ENCODE measurements at places on chromosomes 2 and 18.

GRCh38 chr2:236748385-236748784 is 178.8 kb downstream of the ACKR3 start:
- DNase-seq = no peak

DNA sequence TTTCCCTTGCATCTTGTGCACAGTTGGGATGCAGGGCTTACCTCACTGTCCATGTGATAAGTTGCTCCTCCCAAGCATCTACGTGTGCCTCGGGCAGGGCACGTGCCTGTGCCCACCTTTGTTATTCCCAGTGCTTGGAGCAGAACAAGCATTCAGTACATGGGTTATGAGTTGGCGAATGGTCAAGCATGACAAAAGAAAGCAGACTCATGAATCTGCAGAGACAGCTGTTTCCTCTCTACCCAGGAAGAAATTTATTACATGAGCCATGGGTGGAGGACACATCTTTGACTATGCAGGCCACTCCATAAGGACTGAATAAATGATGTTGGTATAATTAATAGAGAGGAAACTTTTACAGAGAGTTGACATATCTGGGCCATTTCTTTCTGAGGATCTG is 127.8 kb downstream of the TPGS2 start:
- DNase-seq = no peak

DNA sequence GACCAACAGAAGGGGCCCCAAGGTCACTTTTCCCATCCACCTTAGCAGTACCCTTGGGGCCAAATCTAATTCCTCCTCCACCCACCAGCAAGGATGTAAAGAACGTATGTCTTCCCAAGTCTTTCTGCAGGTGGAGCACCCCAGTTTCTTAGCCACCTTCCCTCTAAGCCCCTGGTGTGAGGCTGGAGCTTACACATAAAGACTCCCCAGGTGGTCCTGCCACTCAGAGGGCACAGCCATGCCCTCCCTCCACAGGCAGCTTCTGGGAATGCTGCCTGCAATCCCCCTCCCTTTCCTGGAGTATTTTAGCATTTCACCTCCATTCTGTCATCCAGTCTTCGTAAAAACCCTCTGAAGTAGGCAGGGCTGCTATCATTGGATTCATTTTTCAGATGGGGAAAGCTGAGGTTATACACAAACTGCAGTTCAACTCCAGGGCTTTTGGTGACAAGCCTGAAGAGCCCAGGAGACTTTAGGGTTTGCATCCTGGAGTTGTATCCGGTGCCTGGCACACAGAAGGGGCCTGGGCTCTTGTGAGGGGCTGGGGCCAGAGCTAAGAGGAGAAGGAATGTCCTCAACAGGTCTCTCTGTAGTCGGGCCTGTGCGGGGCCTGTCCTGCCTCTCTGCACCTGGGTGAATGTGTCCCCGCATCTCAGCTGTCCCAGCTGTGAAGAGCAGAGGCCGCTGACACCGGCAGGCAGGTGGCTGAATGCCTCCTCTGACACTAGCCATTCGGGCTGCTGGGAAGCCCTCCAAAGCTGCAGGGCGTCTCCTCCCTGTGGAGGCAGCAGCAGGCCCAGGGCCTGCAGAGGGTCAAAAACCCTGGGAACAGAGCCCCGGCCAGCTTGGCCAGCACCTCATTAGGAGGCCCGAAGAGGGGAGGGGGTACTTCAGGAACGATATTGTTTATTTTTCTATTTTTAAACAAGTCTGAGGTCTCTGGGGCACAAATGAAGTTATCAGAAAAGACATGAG is 27.6 kb downstream of the CIB4 start:
- DNase-seq = no peak

DNA sequence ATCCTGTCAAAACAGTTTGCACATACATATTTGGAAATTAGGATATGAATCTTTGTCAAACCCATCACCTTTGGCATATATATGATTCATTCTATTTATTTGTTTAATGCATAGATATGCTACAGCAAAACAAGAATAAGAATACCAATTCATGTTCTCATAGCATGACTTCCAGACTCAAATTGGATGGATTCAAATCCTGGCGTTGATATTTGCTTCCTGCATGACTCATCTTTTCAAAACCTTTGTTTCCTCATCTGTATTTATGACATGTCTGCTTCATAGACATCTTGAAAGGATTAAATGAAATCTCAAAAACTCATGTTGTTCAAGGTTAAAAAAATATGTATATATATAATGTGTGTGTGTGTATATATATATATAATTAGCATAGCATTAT is 261.3 kb downstream of the MBD5 start:
- DNase-seq = no peak

DNA sequence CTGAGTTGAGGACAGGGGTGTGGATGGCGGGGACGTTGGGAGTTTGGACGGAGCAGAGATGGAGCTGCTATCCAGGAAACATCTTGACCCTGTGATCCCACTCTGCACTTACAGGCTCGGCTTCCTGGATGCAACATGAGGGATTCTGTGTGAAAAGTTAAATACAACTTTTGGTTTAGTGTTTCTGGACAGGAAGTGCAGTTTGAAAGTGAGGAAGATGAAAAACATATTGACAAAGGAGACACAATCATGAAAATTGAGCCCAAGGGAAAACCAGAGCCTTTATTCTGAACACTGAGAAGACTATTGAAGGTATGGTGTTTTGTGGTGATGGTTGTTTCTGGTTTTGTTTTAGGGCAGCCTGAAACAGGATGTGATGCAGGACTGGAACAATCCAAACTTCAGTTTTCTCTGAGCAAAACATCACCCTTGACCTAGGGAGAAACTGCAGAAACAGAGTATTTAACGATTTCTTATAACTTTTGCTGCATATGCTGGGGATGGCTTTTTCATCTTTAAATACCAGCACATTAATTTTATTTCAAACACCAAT is 76.5 kb upstream of the RFX8 start:
- DNase-seq = no peak

GRCh38 chr2:11292464-11293255 is 51.8 kb downstream of the ROCK2 start:
- peak; percentile 59 for DNase-seq

DNA sequence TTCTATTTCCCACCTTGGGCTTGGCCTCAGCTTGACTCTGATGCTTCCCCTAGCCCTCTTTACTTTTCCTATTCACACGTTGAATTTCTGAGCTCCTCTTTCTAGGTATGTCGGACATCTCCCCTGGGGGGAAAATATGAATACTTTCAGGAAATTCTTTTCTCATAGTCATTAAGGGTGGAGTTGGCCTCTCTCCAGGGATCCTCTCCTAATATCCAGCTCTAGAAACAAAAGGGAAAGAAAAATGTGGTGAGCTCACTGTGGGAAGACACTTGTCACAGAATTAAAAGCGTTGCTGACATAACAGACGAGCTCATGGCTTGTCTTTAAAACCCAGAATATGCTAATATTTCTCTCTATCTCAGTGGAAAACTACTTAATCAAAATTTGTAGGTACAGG is 132.7 kb upstream of the MEX3C start:
- DNase-seq = no peak

- DNase-seq = no peak
Observed at GRCh38 chr2:120988051-120988699, 252.5 kb downstream of the GLI2 start.

GRCh38 chr2:217954051-217954450 is 48.7 kb downstream of the TNS1 start:
- no peak for DNase-seq

DNA sequence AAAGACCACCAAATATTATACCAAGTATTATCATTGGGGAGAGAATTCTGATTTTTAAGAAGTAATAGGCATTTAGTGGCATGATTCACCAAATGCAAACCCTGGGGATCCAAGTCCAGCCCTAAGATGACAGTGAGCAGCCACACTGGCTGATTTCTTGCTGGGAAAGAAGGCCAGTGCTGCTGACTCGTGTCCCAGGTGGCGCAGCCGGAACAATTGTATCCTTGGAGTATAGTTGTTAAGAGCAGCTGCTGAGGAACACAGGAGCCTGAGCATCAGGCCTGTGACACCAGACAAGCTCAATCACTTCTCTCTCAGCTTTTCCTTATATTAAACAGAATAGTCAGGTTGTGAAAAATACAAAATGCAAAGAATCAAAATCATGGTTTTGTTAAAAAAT is 48.4 kb downstream of the LRP1B start:
- DNase-seq = no peak

DNA sequence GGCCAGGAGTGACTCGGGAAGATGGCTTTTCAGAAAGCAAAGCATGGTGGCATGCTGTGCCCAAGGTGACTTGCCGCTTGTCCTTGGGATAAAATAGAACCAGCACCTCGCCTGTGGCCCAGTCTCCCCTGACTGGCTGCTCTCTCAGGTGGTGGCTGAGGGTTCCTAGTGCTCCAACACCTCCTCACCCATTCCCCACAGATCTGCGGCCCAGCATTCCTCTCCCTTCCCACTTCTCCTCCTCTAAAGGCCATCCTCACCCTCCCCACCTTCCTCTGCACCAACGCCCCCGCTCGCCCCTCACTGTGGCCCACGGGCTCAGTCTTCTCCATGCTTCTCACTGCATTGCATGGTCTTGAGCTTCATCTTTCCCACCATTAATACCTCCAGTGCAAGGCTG is 132.4 kb downstream of the PXDN start:
- no peak for DNase-seq

DNA sequence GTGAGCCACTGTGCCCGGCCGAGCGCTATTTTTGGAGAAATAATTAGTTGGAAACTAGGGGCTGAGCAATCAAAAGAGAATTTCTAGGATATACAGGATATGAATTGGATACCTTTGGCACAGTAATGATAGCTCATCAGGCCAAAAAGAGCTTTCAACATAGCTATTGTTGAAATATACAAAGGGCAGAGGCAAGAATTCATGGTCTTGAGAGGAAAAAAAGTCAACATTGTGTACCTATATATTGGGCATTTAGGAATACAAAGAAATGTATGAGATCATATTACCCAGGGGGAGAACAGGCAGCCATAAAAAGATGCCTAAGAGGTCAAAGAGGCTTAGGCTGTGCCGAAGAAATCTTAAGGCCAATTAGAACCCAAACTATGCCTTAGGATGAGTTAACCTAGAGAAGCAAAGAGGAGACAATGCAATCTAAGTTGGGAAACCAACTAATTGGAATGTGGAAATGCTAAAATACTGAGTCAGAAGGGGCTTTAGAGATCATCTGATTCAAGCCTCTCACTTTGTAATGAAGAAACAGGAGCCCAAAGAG is 99.0 kb downstream of the RBBP8 start:
- DNase-seq = no peak

DNA sequence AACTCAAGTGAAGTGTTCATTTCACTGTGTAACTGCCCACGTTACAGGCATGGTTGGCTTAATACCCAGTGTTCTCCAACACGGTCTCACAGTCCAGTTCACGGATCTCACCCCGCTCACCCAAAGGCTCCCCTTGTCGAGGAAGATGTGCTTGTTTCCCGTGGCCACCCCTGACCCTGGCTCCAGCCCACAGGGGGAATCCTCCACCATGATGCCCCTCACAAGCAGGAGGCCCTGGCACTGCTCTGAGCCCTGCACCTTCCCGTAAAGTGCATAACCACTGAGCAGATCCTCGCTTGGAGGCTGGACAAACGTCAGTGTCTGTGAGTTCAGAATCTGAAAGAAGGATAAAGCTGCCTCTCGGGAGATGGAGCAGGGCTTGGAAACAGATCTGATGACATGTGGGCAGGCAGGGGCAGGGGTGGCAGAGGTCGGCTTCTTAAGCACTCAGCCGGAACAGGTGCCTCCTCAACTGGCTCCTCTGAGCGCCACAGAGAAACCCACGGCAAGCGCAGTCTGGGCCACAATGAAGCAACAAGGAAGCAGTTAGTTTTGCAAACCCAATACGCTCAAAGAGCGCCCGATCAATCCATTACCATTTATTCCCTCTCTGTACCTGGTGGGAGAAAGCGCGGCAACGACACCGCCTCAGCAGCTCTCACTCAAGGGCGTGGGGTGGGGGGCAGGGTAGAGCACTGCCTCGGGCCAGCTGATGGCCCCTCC is 17.6 kb downstream of the HDAC4 start:
- no peak for DNase-seq

GRCh38 chr2:190717764-190718651 is 69.1 kb downstream of the NAB1 start:
- no peak for DNase-seq

DNA sequence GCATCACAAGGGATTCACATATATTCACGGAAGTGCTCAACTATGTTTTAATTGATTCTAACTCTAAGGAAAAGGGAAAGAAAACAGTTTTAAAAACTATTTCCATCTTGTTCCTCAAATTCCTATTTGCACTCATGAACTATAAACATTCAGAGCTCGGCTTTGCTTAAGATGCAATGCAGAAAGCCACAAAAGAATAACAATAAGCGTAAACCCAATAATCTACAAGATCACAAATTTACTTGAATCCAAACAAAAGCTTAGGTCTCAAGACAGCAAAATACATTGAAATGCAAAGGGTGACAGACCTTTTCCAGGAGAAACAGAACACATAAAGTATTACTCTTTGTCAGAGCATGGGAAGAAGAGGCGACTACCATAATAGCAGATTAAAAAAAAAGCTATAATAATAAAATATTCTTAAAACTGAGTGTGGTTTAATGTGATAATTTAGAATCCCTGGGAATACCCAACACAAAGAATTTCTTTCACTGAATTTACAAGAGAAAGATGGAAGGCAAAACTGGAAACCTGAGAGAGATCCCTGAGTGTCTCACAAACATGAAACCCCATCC is 1094.9 kb downstream of the LRP1B start:
- no peak for DNase-seq

DNA sequence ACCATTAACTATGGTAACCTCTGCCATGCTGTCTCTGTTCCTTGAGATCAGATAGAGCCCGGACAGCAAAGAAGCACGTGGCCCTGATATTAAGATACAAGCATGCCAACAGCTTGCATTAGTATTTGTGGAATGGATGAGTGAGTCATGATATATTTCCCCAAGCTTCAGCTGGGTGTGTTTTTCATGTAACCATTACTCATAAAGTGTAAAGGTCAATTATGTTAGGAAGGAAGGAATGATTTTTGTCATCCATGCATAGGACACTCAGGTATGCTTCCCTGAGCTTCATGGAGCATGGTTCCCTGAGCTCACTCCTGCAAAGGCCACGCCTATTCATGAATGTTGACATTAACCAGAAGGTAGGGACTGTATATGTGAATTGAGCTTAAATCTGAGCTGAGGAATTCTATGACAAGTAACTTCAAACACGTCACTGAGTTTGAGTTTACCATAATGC is 74.6 kb downstream of the ARL4C start:
- DNase-seq = no peak

DNA sequence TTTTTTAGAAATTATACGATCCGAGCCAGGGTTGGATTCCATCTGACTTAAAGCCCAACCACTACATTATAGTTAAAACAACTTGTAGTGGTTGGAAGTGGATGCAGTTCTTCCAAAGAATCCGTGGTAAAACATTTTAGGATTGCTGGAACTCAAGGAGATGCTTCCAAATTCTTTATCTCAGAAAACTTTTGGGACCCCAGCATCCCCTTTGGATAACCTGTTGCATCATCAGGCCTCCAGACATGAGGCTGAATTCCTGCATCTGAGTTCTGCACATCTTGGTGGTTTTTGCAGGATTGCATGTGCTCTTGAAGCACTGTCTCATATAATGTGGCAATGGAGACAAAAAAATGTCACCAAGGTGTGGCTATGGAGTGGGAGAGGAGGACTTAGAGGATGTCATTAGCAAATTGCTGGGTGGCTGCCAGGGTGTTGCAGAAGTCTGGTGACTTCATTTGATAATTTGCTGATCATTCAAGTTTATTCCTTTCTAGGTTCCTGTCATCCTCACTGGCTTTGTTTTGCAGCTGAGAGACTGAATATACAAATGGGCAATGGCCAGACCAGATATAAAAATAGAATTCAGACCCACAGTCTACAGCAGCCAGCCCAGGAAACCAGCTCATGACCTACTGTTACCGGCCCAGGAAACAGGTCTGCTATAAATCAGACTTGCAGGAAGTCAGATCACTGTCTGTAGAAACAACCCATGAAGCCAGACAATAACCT is 207.7 kb downstream of the BCL2 start:
- peak; percentile 78 for DNase-seq

GRCh38 chr2:101520246-101520645 is 45.3 kb upstream of the RFX8 start:
- DNase-seq = no peak

Measured in KBM-7 (cell line).